ENCODE measurements at places on chromosomes 2 and 18.

DNA sequence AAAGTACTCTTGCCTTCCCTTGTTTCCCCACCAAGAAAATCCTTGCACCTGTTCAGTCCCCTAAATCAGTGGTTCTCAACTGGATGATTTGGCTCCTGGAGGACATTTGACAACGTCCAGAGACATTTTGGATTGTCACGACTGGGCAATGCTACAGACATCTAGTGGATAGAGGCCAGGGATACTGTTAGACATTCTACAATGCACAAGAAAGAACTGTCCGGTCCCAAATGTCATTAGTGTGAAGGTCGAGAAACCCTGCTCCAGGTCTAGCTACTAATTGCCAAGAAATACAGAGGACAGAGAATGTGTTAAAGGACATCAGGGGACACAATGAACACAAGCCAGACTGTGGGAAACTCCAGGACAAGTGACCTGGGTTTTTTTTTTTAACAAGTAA lies 60.0 kb downstream of the LRP2 start:
- no peak for DNase-seq

GRCh38 chr2:151914989-151915628 lies 86.9 kb upstream of the ARL5A start:
- DNase-seq = no peak

DNA sequence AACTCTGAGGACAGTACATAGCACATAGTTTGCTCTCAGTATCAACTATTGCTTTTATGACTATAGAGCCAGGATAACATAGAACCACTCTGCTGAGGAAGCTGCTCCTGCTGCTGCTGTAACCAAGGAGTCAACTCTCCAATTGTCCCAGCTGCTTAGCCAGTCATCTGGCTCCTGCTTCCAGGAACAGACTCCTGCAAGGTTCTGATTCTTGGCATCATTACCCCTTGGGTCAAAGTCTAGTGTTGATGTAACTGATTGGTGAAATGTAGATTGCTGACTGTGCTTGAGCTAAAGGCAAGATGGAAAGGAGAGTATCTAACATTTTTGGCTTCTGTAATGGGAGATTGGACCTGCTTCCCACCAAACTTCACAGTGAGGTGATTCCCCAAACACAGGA lies 261.9 kb upstream of the FSHR start:
- DNase-seq = no peak

- DNase-seq = no peak
These were observed 8.1 kb upstream of the WIPF1 start for GRCh38 chr2:174605687-174606086.

DNA sequence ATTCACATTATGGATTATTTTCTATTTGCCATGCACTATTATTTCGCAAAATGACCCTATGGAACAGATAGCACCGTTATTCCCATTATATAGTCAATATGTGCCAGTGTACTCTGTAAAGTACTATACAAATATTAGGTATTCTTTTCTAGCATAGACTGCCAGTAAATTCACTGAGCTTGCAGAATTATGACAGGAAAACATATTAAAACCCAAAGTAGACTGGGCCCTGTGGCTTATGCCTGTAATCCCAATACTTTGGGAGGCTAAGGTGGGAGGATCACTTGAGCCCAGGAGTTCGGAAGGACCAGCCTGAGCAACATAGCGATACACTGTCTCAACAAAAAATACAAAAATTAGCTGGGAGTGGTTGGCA lies 1.1 kb upstream of the DYM start:
- no peak for DNase-seq

DNA sequence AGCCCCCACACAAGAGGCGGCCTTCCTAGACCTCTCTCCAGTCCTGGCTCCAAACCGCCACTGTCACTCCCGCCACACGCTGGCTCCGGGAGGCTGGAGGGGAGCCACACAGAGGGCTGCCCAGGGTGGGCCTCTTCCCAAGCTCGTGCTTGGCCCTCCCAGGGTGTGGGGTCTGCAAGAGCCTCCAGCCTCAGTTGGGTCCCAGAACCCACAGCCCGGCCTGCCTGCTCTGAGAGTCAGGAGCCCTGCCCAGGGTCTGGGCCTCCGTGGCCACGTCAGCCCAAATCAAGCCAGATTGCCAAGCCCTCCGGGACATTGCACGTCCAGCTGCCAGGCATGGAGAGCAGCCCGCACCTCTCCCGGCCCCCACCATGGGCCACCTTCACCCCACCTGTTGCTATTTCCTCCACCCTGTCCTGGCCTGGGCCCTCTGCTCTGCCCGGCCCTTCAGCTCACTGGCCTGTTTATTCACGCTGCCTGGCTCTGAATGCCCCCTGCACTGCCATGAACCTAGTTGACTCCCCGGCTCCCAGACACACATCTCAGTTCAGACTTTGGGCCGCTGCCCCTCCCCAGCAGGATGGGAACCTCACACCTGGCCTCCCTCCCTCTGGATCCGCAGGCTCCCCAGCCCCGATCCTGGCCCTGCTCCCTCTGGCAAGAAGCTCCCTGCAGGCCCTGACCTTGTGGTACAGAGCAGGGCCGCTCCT lies 61.0 kb downstream of the BIN1 start:
- peak; percentile 54 for DNase-seq

DNA sequence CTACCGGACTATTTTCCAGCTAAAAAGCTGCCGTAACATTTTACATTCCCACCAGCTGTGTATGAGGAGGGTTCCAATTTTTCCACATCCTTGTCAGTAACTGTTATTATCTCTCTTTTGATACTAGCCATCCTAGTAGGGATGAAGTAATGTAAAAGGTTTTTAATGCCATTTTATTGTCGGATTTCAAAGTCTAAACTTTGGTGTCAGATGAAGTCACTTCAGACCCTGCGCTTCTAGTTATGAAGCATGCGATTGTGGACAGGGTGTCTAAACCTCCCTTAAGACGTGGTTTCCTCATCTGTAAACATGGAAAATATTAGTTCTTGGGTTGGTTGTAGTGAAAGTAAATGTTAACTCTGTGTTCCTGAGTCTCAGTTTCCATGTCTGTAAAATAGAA lies 4.7 kb downstream of the DGKD start:
- DNase-seq = no peak

DNA sequence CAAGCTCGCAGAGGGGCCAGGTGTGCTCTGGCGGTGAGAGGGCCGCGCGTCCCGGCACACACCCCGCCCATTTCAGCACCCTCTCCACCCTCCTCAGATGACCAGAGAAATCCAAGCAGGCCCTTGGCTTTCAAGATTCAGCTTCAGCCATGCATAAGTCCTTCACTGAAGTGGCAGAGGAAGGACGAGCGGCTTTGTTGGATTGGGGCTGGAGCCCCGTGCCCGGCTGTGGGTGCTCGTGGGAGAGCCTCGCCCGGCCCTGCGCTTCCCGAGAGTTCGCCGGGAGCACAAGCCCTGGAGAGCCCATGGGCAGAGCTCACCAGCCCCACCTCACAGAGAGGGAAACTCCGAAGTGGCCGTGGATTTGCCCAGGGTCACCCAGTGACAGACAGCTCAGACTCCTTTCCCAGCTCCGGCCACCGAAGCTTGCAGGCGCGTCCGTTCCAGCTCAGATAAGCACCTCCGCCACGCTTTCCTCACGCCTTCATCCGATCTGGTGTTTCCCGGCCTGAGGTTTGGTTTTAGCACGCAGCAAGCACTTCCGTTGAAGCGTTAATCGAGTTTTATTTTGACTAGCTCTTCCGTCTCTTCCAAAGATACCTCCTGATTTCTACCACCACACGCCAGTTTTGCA lies 45.6 kb upstream of the MTCL1 start:
- DNase-seq = no peak

DNA sequence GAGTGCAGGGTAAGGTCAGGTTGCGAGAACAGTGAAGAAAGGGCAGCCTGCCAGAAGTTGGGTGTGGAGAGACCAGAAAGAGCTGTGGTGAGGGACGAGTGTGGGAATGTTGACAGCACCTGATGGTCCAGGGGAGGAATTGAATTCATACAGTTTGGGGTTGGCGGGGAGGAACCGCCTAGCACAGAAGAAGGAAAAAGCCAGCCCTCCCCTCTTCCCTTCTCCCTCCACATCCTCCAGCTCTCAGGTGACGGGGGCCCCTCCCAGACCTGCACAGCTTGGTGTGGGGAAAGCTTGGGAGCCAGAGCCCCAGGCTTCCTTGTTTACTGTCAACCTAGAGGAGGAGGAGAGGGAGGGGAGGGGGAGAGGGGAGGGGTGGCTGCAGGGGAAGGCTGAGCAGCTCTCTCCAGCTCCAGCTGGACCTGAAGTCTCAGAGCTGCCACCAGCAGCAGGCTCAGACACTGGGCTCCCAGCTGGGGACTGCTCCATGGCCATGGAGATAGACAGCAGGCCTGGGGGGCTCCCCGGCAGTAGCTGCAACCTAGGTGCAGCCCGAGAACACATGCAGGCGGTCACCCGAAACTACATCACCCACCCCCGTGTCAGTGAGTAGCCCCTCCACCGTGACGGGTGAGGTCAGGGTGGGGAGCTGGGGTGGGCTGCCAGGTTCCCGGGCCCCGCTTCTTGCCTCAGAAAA lies at the start of gene ATP6V1B1:
Gene ATP6V1B1, plus strand, starts transcription at position 433 of the 697 bp plus-strand sequence. Its CDS starts 55 bp downstream, at position 488.
- DNase-seq = no peak

DNA sequence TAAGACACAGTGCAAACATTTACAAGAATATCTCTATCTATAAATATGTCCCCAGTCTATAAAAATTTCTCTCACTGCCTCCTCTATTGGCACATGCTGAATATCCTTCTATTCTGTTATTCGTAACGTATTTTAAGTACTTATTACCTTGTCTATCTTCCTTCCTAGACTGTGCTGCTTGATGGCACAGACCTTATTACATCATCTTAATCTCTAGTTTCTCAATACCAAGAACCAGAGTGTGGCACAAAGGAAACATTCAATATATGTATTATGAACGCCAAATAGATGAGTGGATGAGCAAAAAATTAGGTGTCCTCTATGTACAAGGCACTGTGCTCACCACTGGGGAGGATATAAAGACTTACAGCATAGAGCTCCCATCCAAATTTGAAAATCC lies 282.8 kb downstream of the NBAS start:
- DNase-seq = no peak

DNA sequence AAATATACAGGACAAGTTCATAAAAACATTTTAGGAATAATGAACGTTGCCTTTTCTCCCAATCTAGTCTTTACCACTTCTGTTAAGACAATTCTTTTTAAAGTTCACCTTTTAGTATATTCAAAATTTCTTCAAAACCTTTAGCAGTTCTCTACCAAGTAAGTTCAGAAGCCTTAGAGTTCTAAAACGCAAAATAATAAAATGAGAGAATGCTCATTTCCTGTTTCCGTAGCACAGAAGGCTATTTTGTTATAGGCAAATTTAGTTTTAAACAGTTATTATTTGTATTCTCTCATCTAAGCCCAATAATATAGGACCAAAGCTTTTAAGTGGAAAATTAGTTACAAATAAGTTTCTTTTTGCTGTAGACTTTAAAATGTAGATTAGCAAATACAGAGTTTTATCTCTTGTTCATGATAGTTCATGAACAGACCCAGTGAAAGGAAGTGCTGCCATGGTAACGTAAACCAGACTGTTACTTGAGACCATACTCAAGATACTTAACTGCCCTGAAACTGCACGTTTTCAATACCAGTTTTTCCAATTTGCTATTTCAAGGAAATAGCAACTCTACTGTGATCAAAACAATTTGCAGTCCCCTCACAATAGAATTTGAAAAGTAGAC lies 173.1 kb upstream of the STON1 start:
- DNase-seq = no peak

DNA sequence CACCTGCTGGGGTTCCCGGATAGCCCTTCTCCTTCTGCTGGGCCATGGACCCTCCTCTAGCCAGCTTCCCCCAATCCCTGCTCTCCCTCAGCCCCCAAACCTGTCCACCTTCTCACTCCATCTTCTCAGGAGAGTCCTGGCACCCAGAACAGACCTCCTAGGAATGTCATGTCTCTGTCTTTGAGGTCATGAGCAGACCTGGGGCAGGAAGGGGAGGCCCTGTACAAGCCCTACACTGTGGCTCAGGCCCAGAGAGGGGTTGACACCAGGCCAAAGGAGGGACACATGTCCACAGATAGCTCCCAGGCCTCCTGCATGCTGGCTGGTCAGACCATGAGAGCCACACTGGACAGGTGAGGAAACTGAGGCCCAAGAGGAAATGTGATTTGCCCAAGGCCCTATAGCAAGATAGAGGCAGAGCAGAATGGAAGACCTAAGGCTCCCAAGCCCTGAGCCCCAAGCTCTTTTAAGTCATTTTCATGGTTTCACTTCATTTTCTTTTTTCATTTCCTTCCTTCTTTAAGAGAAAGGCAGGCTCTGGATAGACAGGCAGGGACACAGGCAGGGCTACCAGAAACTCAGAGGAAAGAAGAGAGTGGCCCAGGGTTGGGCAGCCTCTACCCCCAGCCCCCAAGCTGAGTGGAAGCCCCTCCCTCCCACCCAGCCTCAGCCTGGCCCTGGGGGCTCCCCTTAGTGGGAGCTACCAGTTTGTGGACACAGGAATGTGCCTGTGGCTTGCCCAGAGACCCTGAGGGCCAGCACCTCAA lies 159.7 kb downstream of the SMAD7 start:
- DNase-seq = peak; percentile 84

GRCh38 chr18:4748975-4749374 lies 293.9 kb upstream of the DLGAP1 start:
- DNase-seq = no peak

GRCh38 chr18:35463050-35463449 lies 34.7 kb downstream of the INO80C start:
- DNase-seq = no peak

DNA sequence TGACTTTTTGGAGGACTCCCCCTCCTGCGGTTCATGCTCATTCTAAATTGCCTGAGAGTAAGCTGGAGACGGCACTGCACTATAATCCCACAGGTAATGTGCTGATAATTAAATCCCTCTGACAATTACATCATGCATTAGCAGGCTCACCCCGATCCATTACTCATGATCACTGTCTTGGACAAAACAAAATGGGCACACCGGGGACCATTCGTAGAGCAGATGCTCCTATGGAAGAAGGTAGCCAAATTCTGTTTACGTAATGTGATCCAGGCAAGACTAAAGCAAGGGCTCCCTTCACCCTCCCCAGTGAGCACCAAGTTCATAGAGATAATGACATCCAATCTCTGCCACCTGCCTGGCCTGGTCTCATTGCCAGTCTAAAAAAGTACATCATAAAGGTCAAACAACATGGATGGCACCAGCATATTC lies 657.1 kb upstream of the SOX11 start:
- DNase-seq = no peak

GRCh38 chr2:187377340-187377739 lies 70.7 kb downstream of the CALCRL start:
- DNase-seq = no peak

DNA sequence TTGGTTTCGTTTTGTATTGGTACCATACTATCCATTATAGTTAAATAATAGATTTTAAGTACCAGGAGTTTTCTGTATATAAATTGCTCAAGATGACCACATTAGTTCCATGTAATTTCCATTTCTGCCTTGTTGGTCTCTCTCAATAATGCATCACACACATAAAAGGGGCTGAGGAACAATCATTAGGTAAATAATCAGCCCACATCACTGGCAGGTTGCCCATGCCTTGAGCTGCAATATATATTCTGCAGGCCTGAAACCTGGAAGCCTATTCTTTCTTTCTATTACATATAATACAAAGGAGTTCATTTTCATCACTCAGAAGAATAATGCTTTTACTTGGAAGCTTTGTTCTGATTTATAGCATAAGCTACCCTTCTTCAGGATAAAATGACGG lies 616.1 kb upstream of the PKDCC start:
- no peak for DNase-seq

- no peak for DNase-seq
These were observed 73.6 kb downstream of the CYBRD1 start for GRCh38 chr2:171595896-171596295.

- no peak for DNase-seq
These were observed 2.4 kb downstream of the SCYGR8 start for GRCh38 chr2:227748079-227748478.
